ENCODE measurements at places on chromosomes 16 and 17.

- no peak for DNase-seq
Observed at GRCh38 chr16:27066668-27067537, at the start of gene C16orf82. Gene C16orf82, plus strand, starts transcription at chr16:27066927.

GRCh38 chr16:59170099-59170712 lies 436.1 kb upstream of the GOT2 start:
- no peak for DNase-seq

GRCh38 chr16:89988951-89989350 lies 30.3 kb downstream of the DBNDD1 start:
- DNase-seq = no peak

DNA sequence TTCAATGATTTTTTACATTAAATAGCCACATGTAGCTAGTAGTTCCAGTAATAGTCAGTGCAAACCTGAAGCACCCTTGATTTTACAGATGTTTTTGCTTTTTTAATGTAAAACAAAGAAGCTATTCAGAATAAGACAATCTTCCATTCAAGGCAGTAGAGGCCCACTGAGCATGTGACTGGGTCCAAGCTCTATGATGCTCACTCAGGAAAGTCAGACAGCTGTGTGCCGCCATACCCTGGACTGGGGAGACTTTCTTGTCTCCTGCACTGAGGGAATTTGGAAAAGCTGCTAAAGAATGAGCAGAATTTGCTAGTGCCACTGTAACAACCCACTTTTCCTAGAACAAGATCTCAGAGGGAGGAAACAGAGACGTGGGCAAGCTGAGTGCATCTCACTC lies 11.5 kb downstream of the CENPN start:
- DNase-seq = no peak

DNA sequence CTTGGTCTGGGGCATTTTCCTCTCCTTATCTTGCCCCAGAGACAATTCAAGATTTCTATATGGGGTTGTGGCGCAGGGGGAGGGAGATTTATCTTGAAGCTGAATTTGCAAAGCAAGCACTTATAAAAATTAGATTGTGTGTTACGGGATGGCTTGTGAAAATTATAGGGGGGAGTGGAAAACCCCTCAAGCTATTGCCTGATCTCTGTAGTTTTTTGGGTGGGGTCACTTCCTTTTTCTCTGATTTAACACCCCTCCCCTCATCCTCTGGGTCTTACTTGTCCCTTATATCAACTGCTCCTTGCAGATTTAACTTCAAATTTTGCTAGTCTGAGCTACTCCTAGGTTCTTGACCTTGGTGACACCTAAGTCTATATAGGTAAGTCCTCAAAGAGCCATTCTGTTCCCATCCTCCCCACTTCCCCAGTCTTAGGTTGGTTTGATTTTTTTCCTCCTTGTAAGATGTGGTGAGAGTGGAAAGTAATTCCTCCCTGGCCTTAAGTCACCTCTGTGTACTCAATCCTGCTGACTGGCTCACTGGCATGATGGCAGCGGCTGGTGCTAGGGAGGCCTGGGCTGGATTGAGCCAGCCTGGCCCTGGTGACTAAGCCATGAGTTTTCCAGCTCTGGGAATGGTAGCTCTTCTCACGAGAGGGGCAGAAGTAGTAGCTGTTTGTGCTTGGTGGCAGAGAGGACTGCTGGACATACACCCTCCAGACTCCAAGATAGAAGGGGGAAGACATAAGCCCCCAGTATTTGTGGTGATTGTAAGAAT lies 2.3 kb downstream of the ARL4D start:
- DNase-seq = no peak

- no peak for DNase-seq
Observed at GRCh38 chr17:5931616-5932015, 138.6 kb upstream of the WSCD1 start.

DNA sequence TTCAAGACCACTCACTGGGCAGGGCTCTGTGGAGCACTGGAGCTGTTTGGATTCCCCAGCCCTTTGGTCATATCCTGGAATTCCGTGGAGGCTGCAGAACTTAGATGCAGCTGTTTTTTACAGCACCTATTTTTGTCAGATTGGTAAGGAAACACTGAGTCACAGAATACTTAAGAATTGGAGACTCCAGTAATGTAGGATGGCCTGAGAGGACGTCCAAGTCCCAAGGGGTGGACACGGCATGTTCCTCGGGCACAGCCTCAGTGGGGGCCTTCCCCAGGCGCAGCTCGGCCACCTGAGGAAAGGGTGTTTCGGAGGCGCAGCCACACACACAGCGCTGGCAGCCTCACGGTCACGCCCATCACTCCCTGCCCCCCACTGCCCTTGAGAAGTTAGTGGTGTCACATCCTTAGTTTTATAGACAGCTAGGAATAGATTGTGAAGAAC lies 14.8 kb downstream of the PLD6 start:
- no peak for DNase-seq

GRCh38 chr16:87656328-87656727 lies 54.0 kb downstream of the JPH3 start:
- no peak for DNase-seq

DNA sequence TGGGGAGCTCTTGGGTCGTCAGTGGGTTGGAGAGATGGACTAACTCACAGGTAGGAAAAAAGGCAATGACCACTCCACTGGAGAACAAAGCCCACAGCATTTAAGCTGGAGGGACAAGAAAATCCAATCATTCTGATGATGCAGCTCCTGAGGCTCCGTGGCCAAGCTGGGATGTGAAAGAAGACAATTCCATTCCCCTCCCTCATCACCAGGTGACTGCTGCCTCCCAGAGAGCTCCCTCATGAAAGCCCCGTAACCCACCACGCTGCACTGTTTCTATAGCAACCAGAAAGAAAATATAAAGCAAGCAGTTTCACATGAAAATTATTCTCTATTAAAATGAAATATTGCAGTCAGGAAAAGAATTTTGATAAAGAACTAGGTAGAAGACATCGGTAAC lies 15.2 kb downstream of the ANKRD11 start:
- no peak for DNase-seq

DNA sequence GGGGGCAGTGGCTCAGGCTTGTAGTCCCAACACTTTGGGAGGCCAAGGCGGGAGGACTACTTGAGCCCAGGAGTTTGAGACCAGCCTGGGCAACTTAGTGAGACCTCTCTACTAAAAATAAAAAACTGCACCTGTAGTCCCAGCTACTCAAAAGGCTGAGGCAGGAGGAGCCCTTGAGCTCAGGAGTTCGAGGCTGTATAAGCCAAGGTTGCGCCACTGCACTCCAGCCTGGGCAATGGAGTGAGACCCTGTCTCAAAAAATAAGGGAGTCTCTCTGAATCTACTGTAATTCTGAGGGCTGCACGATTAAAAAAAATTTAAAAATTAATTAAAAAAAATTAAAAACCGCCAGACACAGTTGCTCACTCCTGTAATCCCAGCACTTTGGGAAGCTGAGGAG lies 3.9 kb downstream of the COIL start:
- DNase-seq = no peak

DNA sequence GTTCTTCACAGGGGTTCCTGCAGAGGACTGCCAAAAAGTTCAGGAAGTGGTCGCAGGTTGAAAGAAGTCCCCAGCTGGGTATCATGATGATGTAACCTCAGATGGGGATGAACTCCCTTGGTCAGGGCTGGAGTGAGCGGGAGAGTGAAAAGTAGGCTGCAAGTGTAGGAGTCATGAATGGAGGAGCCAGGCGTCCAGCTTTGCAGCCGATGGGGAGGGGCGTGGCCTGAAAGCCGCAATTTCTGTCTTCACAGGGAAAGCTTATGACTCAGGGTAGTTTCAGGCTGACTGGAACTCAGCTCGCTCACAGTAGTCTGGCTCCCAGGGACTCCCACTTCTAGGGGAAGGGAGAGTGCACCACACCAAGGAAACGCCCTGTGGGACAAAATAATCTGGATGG lies 70.0 kb upstream of the HS3ST3A1 start:
- DNase-seq = no peak

GRCh38 chr16:804193-805048 lies 3.9 kb upstream of the GNG13 start:
- DNase-seq = no peak
